ENCODE measurements at places on chromosomes 3 and 15.

DNA sequence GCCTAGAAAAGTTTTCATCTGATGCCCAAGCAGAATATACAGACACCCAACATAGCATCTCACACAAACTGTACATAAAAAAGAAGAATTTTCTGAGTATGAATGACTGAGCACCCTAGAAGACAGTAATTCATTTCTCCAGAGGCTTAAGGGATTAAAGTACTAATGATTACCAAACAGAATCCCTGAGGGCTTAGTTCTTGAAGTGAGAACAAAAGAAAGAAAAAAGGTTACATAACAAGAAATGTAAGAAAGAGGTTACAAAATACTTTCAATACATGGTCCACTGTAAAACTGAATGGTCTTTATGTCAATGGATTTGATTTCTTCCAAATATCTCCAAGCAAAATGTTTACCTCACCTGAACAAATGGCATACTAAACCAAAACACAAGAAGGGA lies 9.1 kb upstream of the NEK10 start:
- DNase-seq: no peak

DNA sequence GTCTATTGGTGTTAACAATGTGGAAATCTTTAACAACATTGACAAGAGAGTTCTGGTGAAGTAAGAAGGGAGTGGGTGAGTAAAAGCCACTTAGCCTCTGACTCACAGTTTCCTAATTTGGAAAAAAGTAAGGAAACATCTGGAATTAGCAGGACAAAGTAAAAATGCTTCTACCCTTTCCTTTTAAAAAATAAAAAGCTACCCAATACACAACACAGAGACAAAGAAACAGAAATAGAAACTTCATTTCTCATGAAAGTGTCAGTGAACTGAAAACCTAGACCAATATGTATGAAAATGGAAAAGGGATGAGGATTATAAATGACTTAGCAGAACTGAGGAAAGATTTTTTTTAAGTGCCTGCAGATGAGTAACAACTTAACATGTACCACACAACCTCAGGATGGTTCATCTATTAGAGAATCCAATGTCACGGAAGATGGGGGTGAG lies 65.4 kb downstream of the SSR3 start:
- no peak for DNase-seq

- DNase-seq: no peak
These were observed 150.9 kb downstream of the RPLP1 start for GRCh38 chr15:69603369-69604071.

GRCh38 chr3:146065573-146066006 lies 95.4 kb downstream of the PLOD2 start:
- no peak for DNase-seq

GRCh38 chr3:99579965-99580364 lies 58.4 kb upstream of the COL8A1 start:
- no peak for DNase-seq

DNA sequence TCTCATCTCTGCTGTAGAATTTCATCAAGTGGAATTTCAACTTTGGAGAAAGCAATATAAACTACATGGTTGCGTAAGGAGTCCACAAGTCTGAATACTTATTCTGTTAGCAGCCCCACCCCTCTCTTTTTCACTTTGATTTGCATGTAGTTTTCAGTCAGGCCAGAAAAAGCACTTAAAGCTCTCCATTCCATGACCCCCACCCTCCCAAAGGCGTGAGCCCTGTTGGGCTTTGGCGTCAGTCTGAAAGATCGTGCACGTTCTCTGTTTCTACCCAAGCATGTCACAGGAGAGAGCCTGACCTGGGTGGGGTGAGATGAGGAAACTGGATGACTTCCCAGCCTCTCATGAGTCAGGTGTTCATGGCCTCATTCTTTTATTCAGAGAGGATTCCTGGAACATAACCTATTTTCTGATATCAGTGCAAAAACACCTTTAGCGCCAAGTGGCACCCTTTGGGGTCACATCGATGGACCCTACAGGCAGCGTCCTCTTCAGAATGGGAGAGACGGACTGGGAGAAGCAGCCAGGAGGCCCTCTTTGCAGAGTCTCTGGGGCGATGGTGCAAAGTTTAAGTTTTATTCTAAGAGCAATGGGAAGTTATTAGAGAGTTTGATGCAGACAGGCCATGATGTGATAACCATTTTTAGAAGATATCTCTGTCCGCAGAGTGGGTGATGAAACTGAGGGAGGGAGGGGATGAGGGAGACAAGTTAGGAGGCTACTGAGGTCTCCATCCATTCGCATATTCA lies 55.8 kb downstream of the LSM3 start:
- DNase-seq: no peak

- no peak for DNase-seq
These were observed 8.8 kb downstream of the BCL6 start for GRCh38 chr3:187736418-187736871.

DNA sequence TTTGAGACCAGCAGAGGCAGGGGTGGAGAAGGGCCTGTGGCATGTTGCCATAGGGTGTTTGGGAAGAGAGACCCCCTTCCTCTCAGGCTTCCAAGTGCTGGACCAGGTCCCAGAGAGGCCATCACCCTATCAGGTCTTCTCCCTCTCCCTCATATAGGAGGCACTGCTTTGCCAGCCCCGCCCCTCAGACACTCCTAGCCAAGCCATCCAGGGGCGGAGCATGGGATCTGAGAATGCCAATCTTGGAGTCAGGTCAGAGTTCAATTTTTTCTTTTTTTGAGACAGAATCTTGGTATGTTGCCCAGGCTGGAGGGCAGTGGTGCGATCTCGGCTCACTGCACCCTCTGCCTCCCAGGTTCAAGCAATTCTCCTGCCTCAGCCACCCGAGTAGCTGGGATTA lies 32.7 kb downstream of the CRABP1 start:
- DNase-seq: no peak

- peak; percentile 59 for DNase-seq
These were observed 32.8 kb downstream of the MYH15 start for GRCh38 chr3:108477511-108478147.

- DNase-seq: no peak
These were observed 41.8 kb upstream of the GOLM2 start for GRCh38 chr15:44246521-44247268.

DNA sequence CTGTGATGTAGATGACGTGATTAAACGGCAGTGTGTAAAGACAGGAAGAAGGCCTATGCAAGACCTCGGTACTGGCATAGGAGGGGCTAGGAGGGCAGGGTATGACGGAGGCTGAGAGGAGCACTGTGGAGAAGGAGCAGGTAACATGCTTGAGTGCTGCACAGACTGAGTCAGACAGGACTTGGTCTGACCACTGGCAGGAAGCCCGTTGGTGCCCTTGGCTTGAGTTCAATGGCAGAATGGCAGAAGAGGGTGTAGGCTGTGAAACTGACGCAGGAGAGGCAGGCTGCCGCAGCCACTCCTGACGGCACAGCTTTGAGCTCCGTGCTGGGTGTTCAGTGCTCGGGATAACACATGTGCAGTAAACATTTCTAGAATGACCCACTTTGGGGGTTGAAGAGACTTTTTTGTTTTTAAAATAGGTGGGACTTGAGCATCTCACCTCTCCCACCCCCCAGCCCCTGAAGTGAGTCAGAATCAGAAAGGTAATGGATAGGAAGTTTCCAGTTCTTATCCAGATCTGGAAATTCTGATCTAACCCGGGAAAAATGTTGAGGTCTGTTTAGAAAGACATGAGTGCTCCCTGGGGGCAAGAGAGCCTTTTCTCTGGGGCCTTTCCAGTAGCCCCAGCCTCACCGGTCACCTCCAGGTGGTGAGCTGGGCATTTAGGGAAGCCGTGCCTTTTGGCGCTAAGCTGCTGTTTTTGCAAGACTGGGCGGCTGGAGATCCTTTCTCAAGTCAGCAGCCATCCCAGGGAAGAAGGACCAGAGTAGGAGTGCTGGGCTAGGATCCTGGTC lies 126.4 kb downstream of the RPLP1 start:
- no peak for DNase-seq

DNA sequence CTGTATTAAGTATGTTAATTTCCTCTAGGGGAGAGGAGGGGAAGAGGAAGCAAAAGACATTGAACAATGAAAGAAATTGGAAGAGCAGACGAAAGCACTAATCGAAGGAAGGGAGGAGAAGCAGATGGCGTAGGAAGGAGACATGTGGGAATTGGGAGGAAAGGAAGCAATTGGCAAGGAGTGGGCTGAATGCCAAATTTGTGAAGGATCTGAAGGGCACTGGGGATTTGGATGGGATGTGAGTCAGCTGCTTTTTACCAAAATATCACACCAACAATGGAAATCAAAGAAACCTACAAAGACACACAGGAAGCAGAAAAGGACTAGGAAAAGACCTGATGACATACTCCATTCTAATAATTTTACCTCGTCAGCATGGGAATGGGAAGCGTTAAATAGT lies 1029.8 kb downstream of the ROBO1 start:
- DNase-seq: no peak

GRCh38 chr3:20787005-20787404 lies 601.0 kb upstream of the SGO1 start:
- DNase-seq: no peak

DNA sequence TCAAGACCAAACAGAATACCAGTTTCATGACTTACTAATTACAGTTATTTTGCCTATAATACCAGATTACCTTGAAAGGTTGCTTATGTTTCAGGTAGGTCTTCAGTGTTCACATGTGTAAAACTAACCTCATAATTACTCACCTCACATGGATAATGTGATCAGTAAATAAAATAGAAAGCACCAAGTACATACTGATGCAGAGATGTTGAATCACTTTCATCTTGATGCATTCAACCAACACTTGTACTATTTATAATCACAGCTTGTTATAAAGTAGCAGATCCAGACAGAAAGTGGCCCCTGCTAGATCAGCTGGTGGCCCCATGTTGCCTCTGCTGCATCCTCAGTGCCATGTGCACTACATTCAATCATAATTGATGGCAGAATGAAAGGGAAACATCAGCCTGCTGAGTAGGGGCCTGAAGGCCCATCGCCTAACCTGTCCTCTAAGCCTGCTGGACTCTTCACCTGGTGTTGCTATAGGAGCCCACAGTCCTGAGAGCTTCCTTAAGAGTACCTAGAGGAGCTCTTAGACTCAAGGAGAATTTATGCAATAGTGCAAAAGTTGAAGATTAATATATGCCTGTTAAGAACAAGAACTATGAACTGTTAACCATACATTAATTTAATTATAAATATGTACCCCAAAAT lies 154.3 kb downstream of the PLCL2 start:
- DNase-seq: no peak

DNA sequence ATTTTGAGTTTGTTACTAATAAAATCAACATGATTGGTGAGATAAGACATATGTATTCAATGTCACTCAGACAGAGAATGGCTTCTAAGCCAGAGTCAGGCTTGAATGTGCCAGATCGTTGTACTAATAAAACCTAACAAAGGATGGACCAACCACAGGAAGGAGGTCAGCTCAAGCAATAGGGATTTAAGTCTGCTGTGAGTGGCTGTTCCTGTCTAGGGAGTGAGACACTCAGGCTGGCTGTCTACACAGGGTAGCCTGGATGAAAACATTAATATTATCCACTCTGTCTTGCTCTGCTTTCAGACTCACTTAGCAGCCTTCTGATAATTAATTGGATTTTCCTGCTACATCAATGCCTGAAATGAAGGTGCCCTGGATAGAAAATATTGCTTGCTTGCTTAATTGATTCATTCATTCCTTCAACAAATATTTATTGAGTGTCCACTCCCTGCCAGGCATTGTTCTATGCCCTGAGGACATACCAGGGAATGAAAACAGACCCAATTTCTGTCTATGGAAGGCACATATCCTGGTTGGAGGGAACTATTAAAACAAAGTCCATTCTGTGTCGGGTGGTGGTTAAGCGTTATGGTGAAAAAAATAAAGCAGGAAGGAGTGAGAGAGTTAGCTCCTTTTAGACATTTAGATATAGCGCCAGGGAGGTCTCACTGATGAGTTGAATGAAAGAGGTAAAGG lies 239.4 kb downstream of the CHST2 start:
- DNase-seq: no peak

DNA sequence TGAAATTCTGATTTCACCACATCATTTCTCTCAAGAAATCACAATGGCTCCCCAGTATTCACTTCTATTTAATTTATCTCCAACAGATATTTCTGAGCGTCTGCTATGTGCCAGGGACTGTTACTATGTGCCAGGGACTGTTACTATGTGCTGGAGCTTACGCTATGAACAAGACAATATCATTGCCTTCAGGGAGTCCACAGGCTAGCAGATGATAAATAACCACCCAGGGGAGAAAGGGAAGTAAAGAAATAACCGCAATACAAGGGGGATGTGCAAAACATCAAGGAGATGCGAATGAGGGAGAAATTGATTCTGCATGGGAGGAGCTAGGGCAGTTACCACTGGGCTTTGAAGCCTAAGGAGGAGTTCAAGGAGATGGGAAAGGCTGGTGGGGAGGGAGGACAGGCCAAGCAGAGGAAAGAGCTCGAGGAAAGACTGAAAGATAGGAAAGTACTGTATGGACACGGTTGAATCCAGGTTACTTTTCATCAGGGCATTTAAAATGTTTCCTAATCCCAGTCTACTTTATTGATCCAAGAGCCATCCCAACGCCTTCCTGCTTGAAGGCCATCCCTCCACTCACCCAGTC lies 2.5 kb downstream of the THSD4 start:
- no peak for DNase-seq

DNA sequence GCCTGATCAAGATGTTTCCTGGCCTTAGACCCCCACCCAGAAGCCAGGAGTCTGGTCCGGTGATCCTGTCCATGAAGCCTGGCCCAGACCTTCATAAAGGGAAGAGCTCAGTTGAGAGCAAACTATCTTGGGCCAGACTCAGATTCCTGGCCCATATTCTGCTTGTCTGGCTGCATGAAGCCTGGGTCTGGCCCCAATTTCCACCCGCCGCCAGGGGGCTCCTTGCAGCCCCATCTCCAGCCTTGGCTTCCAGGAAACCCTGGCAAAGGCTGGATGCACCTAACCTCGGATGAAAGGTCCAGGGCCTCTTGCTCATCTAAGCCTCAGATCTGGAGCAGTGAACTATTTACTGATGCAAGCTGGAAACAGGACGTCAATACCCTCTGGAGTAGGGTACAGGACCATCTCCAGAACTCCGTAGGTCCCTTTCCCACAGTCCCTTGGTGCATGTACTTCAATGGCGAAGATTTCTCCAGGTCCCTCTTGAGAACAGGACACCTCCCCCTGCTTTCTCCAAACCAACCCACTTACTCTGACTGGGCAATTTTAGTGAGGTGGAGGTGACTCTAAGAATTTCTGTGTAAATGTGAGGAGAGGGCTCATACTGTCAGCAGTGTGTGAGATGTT lies 5.6 kb downstream of the FOXL2 start:
- no peak for DNase-seq

- DNase-seq: no peak
These were observed 157.6 kb downstream of the OR4M2 start for GRCh38 chr15:22237891-22238275.

GRCh38 chr3:183497313-183497712 lies 58.2 kb downstream of the KLHL6 start:
- no peak for DNase-seq

GRCh38 chr15:57281321-57281720 lies 95.0 kb upstream of the CGNL1 start:
- DNase-seq: no peak

DNA sequence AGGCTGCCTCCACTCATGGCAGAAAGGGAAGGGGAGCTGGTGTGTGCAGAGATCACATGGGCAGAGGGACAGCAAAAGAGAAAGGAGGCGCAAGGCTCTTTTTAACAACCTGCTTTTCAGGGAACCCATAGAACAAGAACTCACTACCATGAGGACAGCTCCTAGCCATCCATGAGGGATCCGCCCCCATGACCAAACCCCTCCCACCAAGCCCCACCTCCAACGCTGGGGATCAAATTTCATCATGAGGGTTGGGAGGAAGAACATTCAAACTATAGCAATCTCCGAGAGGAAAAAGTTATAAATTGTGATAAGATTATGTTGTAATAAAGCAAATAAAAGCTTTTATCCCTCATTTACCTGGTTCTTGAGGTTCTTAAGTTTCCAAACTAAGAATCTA lies 84.7 kb upstream of the LMCD1 start:
- no peak for DNase-seq
